ENCODE measurements at places on chromosomes 7 and 10.
A peak's percentile ranks its signal among the peaks of the same experiment; 100 is the strongest.

GRCh38 chr7:137755846-137756651 lies 90.7 kb downstream of the DGKI start:
- H3K4me3 ChIP-seq: no peak overlapping the region
- H3K27me3 ChIP-seq: no peaks in the 10 kb centered on the region
- H3K36me3 ChIP-seq: no peaks in the 10 kb centered on the region
- no peaks in the 10 kb centered on the region for H3K4me1 ChIP-seq
- H3K27ac ChIP-seq: no peak overlapping the region
- DNase-seq: no peak

DNA sequence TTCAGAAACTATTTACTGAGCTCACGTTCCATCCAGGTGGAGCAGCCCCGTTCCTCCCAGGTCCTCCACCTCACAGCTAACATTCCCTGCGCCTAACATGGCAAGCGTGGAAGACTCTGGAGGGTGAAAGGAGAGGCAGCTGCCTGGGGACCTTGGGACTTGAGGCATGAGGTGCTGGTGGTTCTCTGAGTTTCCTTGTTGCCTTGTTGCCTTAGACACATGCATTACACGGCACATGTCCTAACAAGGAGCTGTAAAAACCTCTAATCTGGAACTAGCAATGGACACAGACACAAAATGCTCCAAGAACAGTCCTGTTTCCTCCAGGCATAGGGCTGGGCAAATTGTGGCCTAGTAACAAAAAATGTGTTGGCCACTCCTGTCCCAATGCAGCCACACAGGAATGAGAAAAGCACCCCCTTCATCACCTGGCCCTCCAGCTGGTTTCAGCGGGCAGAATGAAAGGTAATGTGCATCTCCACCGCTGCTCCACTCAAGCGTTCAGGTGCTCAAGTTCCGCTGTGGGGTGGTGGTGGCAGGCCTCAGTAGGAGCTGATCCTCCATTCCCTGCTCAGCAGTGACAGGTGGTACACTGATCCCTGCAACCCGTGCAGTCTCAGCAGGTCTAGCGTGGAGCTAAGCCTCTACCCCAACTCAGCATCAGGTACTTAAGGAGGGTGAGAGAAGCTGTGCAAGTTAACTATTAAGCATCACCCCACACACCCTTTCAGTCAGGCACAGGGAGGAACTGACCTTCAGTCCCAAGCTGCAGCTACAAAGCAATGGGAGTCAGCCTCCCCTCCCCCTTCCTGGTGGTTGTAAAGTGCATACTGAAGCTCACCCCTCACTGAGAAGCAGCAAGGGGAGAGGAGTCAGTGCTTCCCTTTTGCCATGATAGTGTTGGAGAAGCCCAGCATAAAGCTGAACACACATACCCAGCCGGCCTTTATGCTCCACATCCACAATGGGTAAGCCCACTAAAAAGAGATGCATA lies 382.8 kb downstream of the SDK1 start:
- H3K27ac ChIP-seq: no peak overlapping the region
- no peaks in the 10 kb centered on the region for H3K27me3 ChIP-seq
- H3K36me3 ChIP-seq: no peaks in the 10 kb centered on the region
- DNase-seq: no peak
- H3K4me1 ChIP-seq: no peaks in the 10 kb centered on the region

GRCh38 chr10:22029445-22030236 lies 26.1 kb upstream of the DNAJC1 start:
- no peak for DNase-seq
- no peaks in the 10 kb centered on the region for H3K4me1 ChIP-seq
- no peak overlapping the region for H3K4me3 ChIP-seq
- no peaks in the 10 kb centered on the region for H3K27me3 ChIP-seq

DNA sequence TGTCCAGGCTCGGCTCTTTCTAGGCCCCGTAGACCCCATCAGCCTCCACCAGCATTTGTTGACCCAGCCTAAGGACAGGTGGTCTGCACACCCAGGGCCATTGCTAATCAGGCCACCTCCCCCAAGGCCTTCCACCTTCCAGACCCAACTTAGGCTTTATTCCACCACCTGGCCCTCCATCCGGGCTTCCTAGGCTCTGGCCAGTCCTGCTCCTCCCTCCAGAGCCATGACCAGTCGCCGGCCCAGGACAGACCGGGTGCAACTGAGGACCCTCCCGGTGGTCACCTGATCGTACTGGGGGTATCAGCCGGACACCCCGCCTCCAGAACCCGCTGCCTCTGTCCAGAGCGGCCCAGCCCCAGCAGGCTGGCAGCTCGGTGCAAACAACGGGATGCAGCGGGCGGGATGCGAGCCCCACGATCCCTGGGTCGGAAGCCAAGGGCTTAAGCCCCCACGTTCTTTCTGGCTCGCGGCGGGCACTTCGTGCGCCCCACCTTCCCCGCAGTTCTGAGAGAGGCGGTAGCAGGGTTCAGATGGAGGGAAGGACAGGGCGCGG lies 545 bp downstream of the NACAD start:
- no peaks in the 10 kb centered on the region for H3K27me3 ChIP-seq
- H3K27ac ChIP-seq: peak overlapping the region; percentile 61
- peaks cover 17% of the 10 kb centered on the region for H3K4me1 ChIP-seq
- peak overlapping the region; percentile 60 for H3K4me3 ChIP-seq
- no peak for DNase-seq

GRCh38 chr10:69807122-69807521 lies 5.4 kb downstream of the COL13A1 start:
- no peak overlapping the region for H3K27ac ChIP-seq
- peaks cover 17% of the 10 kb centered on the region for H3K27me3 ChIP-seq
- peaks cover 14% of the 10 kb centered on the region for H3K4me1 ChIP-seq
- no peaks in the 10 kb centered on the region for H3K36me3 ChIP-seq
- no peak for DNase-seq
- H3K4me3 ChIP-seq: no peak overlapping the region

DNA sequence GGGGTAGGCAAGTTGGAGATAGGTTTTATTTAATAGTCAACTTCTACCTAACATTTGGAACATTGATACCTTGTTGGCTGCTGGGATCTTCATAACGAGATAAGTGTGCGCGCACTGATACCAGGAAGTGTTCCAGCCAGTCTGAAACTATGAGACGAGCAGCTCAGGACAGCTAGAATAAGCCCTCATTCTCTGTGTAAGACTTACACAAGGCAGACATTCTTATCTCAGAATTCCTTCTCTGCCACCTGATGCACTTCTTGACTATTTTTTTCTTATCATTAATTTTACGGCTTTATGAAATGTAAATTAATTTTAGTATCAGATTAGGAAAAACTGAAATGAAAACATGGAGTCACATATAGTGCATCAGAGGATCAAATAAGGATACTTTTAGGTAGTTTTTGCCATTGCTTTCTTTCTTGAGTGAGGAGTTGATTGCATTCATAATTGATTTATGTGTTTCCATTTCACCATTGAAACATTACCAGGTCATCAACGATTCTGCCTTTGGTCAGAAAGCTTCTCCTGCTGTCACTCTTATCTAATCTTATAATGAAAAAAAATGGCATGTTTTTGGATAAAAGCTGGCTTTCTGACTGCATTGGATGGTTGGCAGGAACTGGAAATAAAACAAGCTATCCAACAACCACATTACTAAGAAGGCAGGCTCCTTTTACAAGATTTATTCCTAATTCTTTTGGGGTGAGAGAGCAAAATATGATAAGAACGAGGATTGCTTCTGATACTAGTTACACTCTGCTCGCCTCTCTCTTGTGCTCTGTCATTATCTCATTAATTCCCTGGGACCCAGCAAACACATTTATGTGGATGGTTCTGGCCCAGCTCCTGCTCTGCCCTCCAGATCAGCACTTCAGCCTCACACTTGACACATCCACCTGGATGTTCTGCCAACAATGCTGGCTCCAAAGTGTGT lies 40.4 kb upstream of the ABCB5 start:
- no peak overlapping the region for H3K27ac ChIP-seq
- no peak overlapping the region for H3K4me3 ChIP-seq
- no peaks in the 10 kb centered on the region for H3K4me1 ChIP-seq
- no peaks in the 10 kb centered on the region for H3K27me3 ChIP-seq
- DNase-seq: no peak

GRCh38 chr7:146129296-146129695 lies 12.7 kb downstream of the CNTNAP2 start:
- H3K27ac ChIP-seq: no peak overlapping the region
- no peak for DNase-seq
- no peaks in the 10 kb centered on the region for H3K36me3 ChIP-seq
- H3K4me1 ChIP-seq: no peaks in the 10 kb centered on the region

- H3K36me3 ChIP-seq: no peaks in the 10 kb centered on the region
- H3K27me3 ChIP-seq: no peaks in the 10 kb centered on the region
- no peaks in the 10 kb centered on the region for H3K4me1 ChIP-seq
- H3K27ac ChIP-seq: no peak overlapping the region
- no peak overlapping the region for H3K4me3 ChIP-seq
Observed at GRCh38 chr7:104093127-104093526, 103.7 kb upstream of the RELN start.

GRCh38 chr10:49620286-49620810 lies 6.5 kb downstream of the CHAT start:
- H3K4me1 ChIP-seq: no peaks in the 10 kb centered on the region
- DNase-seq: no peak
- H3K36me3 ChIP-seq: no peaks in the 10 kb centered on the region

DNA sequence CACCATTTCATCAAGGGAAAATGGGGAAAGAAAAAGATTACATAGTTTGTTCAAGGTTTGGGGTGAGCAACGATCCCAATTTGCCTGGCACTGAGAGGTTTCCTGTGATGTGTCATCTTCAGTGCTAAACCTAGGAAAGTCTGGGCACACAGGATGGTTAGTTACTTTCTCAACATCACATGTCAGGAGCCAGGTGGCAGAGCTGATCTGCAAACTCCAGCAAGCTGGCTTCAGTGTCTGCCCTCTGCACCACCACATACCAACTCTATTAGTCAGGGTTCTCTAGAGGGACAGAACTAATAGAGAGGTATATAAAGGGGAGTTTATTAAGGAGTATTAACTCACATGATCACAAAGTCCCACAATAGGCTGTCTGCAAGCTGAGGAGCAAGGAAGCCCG lies 11.3 kb downstream of the ADAM12 start:
- no peak for DNase-seq
- no peaks in the 10 kb centered on the region for H3K27me3 ChIP-seq
- no peaks in the 10 kb centered on the region for H3K4me1 ChIP-seq
- H3K36me3 ChIP-seq: no peaks in the 10 kb centered on the region
- H3K4me3 ChIP-seq: no peak overlapping the region

- peaks cover 2% of the 10 kb centered on the region for H3K4me1 ChIP-seq
- no peak overlapping the region for H3K4me3 ChIP-seq
- H3K27me3 ChIP-seq: peaks cover 6% of the 10 kb centered on the region
- DNase-seq: peak; percentile 30
Observed at GRCh38 chr10:133420579-133420978, 3.8 kb downstream of the SPRN start.

GRCh38 chr7:87574630-87575029 lies 26.1 kb downstream of the ABCB1 start:
- no peak overlapping the region for H3K27ac ChIP-seq
- H3K36me3 ChIP-seq: no peaks in the 10 kb centered on the region
